ENCODE measurements at places on chromosomes 16 and 17. TPM values are rescaled to one million over a fixed set of nuclear protein-coding genes. Genes with fewer than 3 reads are reported as not detected.

GRCh38 chr17:73878923-73879322, 234.7 kb upstream of the SDK2 start:
- DNase-seq = no peak

- no peak for DNase-seq
These were observed 80.6 kb upstream of the SALL1 start for GRCh38 chr16:51231702-51232101.

- DNase-seq = no peak
These were observed 722 bp upstream of the SLC38A10 start for GRCh38 chr17:81295676-81296381.

GRCh38 chr16:28495098-28495793, 803 bp downstream of the APOBR start:
- DNase-seq = no peak

TBC1D3B gene
- polyA plus RNA-seq = 1.5 TPM

CETP gene
- 0.34 TPM for polyA plus RNA-seq

DNA sequence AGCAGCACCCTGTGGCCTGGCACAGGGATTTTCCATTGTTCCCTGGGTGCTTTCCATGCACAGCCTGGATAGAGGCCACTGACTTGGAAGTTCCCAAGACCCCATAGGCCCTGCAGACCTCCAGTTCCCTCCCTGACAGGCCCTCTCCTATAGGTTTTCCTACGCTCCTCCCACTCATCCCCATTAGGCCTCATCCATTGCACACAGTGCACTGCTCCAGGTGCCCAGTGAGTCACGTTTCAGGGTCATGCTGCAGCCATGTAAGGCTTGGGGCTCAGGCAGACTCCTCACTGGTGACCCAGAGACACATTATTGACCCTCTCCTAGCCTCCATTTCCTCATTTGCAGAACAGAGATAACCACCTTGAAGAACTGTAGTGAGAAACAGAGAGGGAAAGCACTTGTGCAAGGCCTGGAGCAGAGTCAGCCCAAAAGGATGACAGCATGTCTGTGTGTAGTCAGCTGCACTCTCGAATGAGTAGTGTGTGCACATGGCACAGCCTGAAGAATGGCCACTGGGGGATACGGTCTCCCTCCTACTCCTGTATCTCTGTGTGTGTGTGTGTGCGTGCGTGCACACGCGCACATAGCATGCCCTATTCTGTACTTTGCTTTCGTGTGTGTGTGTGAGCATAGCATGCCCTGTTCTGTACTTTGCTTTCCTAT, 26.8 kb downstream of the DRC3 start:
- DNase-seq = no peak

- DNase-seq = no peak
These were observed at the start of gene MPO for GRCh38 chr17:58280480-58281217. Gene MPO, minus strand, starts transcription at chr17:58280935. Its CDS starts 177 bp downstream, at chr17:58280758.
